Activated CD8-positive, alpha-beta T cell treated with anti-CD3 and anti-CD28 coated beads for 36 hours (primary cell): ENCODE measurements at places on chromosomes 6 and 20. TPM values are rescaled to one million over a fixed set of nuclear protein-coding genes. Genes with fewer than 3 reads are reported as not detected.

DNA sequence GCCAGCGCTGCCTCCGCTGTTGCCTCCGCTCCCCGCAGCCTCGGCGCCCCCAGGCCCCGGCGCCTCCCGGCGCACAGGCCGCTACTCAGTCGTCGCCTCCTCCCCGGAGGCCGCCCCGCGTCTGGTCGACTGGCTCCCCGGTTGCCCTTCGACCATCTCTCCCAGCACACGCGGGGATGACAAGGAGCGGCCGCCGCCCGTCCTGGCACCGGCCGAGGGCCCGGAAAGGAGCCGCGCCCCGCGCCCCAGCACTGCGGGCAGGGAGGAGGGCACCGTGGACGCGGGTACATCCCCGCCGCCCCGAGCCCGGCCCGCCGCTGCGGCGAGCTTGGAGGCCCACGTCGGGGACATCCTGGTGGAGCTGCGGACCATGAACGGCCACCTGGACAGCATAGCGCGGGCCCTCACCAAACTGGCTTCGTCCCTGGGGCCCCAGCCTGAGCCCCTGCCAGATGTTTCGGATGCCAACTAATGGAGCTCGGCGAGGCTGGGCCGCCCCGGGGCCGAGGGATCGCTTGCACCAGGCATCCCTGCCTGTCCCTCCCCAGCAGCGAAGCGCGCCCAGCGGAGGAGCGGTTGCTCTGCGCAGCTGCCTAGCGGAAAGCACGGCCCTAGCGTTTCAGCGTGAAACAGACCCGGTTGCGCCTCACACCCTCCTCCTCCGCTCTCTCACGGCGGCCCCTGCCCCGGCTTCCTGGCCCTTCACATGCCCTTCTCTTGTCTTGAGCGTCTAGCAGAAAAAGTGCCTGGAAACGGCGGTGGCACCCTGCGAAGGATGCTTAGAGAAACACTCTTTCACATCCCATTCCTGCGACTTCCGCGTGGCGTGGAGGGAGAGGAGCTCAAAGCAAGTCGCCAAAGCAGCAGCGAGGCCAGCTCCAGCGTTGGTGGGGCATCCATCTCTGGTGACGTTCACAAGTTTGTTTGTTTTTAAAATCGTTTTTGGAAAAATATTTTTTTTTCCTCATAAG, 285.8 kb upstream of the SUPT3H start:
- H3K27me3 ChIP-seq, result peaks cover 16% of the 10 kb centered on the region
- no peak overlapping the region for H3K27ac ChIP-seq
- H3K4me1 ChIP-seq, result peaks cover 26% of the 10 kb centered on the region
- H3K36me3 ChIP-seq, result no peaks in the 10 kb centered on the region

DNA sequence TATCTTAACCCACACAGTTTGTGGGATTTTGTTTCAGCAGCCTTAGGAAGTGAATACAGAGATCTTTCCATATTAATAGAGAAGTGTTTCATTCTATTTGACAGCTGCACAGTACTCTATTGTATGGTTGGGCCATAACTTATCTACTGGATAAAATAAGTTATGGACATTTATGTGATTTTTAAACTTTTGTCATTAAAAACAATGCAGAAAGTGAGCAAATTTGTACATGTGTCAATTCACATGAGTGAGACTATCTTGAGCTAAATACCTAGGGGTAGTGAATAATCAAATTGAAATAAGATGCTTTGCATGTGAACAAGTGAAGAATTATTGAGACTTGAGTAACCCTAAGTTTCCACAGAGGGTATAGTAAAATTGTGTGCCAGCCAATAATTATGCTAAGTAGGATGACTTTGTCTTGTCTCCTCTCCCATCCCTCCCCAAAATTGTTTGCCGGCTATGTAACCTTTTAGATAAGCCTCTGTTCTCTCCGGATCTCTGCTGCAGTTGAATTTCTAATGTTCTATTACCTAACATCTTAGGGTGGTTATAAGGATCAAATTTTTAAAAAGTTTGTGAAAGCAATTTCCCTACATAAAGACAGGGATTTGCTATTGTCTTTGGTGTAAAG, 33.3 kb upstream of the TPBG start:
- H3K36me3 ChIP-seq, result no peaks in the 10 kb centered on the region
- peaks cover 14% of the 10 kb centered on the region for H3K27me3 ChIP-seq
- no peak overlapping the region for H3K4me3 ChIP-seq
- H3K27ac ChIP-seq, result no peak overlapping the region

- no peak overlapping the region for H3K27ac ChIP-seq
- H3K4me1 ChIP-seq, result no peaks in the 10 kb centered on the region
- H3K36me3 ChIP-seq, result no peaks in the 10 kb centered on the region
- no peak for DNase-seq
- no peaks in the 10 kb centered on the region for H3K27me3 ChIP-seq
These were observed 217.6 kb upstream of the SNX9 start for GRCh38 chr6:157605484-157605883.

DNA sequence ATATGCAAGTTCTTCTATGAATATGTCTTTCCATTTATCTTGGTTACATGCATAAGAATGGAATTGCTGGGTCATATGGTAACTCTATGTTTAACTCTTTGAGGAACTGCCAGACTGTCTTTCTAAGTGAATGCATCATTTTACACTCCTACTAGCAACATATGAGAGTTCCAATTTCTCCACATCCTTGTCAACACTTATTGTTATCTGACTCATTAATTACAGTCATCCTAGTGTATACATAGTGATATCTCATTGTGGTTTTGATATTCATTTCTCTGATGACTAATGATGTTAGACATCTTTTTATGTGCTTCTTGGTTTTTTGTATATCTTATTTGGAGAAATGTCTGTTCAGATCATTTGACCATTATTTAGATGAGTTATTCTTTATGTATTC, 96.7 kb upstream of the LAMP5 start:
- H3K36me3 ChIP-seq, result no peaks in the 10 kb centered on the region
- H3K27ac ChIP-seq, result no peak overlapping the region
- H3K4me3 ChIP-seq, result no peak overlapping the region
- H3K4me1 ChIP-seq, result no peaks in the 10 kb centered on the region
- no peaks in the 10 kb centered on the region for H3K27me3 ChIP-seq
- no peak for DNase-seq

- H3K4me3 ChIP-seq, result no peak overlapping the region
- H3K4me1 ChIP-seq, result no peaks in the 10 kb centered on the region
- H3K27ac ChIP-seq, result no peak overlapping the region
These were observed 3.3 kb downstream of the C20orf202 start for GRCh38 chr20:1206366-1207148.

GRCh38 chr6:14000901-14001300, 76.1 kb downstream of the RNF182 start:
- peaks cover 13% of the 10 kb centered on the region for H3K27me3 ChIP-seq
- DNase-seq, result no peak
- H3K4me3 ChIP-seq, result no peak overlapping the region

DNA sequence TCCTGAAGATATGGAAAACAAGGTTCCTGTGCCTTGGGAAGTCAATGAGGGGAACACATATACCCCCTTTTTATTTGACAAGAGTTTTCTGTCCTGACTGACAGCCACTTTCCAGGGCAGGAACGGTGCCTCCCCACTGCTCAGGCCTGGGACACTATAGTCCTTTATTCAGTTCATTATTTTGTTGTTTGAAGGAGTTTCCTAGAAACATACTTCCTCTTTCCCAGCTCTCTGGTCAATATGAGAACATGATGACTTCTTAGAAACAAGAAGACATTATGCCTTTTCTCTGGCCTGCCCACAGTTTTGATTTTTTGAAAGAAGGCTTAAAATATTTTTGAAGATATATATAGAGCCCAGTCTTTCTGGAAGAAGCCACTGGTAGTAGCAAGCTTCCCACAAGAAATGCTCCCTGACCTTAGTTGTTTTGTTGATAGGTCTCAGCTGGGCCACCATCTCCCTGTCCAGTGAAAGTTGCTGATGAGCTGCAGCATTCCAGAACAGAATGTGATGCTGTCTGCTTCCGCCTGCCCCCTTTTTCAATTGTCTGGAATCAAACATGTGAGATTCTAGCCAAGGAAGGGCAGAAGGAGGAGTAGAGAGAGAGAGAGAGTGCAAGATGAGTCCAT, 350.0 kb upstream of the PRND start:
- H3K4me1 ChIP-seq, result peaks cover 56% of the 10 kb centered on the region
- peaks cover 3% of the 10 kb centered on the region for H3K27me3 ChIP-seq
- no peaks in the 10 kb centered on the region for H3K36me3 ChIP-seq
- H3K27ac ChIP-seq, result peak overlapping the region; percentile 13
- no peak overlapping the region for H3K4me3 ChIP-seq

- H3K27me3 ChIP-seq, result peaks cover 5% of the 10 kb centered on the region
- no peaks in the 10 kb centered on the region for H3K4me1 ChIP-seq
- no peak for DNase-seq
- no peak overlapping the region for H3K4me3 ChIP-seq
These were observed 81.4 kb downstream of the LAMA2 start for GRCh38 chr6:128964233-128964755.

DNA sequence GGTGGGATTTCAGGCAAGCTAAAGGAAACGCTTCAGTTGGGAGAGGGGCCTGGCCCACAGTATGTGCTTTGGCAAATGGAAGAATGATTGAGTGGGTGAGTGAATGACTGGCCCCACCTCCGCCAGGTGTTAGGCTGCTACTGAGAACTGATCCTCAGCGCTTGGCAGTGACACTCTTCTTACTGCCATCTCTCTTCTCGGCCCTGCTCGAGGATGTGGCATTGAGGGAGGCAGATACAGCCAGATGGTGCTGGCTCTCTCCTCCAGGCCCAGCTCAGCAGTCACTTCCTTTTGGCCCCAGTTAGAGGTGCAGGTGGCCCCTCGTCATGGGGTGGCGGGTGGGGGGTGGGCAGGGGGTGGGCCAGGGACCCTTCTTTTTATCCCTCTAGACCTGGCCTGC, 38.9 kb upstream of the KCNK5 start:
- H3K36me3 ChIP-seq, result no peaks in the 10 kb centered on the region
- H3K27me3 ChIP-seq, result no peaks in the 10 kb centered on the region
- no peak for DNase-seq
- H3K4me1 ChIP-seq, result peaks cover 12% of the 10 kb centered on the region

DNA sequence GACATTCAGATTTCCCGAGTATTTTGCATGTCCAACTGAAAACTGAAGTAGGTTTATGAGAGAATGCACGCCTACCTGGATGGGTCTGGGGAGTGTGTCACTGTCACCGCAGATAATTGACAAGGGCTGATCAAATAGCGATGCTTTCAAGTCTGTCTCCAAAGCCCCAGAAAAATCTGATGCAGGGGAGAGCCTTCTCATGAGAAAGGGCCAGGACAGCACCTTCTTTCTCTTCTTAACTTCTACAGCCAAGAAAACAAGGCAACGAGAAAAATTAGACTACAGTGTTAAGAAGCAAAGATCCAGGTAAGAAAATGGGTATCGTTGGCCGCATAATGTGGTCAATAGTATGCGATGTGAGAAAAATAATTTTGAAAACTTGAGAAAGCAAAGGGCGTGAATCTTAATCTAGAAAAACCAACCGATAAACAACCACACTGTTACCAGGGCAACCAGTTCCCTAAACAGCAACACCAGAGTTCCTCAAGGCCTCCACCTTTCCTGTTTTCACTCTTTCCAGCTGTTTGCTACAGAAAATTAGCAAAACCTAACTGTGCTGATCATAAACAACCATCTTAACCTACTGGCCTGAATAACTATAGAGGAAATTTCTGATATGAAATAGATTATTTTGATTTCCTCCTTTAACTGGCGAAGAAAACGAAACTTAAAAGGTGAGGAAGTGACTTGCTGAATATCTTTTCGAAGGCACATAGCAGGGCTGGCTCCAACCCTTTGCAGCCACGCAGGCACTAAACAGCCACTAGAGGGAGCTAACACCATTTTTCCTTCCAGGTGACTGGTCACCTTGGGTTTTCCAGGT, 2.6 kb downstream of the TAGAP start:
- H3K27me3 ChIP-seq, result no peaks in the 10 kb centered on the region
- peaks cover 77% of the 10 kb centered on the region for H3K36me3 ChIP-seq
- H3K4me1 ChIP-seq, result peaks cover 53% of the 10 kb centered on the region

GRCh38 chr6:147642458-147642857, 134.0 kb downstream of the SAMD5 start:
- H3K4me1 ChIP-seq, result no peaks in the 10 kb centered on the region
- no peak overlapping the region for H3K27ac ChIP-seq
- DNase-seq, result no peak
- H3K4me3 ChIP-seq, result no peak overlapping the region

DNA sequence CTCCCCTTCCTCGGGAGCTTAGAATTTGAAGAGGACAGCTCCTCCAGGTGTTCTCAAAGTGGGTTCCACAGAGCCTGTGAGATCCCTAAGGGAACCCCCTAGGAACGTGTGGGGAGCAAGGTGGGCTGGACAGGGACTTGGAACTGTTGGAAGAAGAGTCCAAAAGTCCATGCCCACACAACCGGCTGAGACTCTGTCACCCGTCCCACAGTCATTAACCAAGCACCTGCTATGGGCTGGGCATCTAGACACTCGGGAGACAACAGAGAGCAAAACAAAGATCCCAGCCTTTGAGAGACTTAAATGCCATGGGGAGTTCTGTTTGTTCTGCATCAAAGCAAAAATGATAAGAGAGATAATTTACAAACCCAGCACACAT, 51.9 kb upstream of the SAYSD1 start:
- no peaks in the 10 kb centered on the region for H3K36me3 ChIP-seq
- DNase-seq, result no peak
- H3K27me3 ChIP-seq, result no peaks in the 10 kb centered on the region
- no peak overlapping the region for H3K27ac ChIP-seq
- no peak overlapping the region for H3K4me3 ChIP-seq
- peaks cover 8% of the 10 kb centered on the region for H3K4me1 ChIP-seq

DNA sequence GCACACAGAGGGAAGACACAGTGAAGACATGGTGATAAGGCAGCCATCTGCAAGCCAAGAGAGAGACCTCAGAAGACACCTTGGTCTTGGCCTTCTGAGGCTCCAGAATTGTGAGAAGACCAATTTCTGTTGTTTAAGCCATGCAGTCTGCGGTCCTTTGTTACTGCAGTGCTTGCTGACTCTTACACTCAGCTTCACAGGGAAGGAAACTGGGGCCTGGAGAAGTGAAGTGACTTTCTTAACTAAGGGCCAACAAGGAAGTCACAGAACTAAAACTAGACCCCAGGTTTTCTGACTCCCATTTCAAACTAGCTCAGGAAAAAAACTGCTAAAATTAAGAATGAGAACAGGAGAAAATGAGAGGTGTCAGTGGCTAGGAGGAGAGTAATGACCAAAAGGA, 74.3 kb downstream of the TNFRSF21 start:
- no peak for DNase-seq
- no peak overlapping the region for H3K4me3 ChIP-seq
- H3K27ac ChIP-seq, result no peak overlapping the region
- H3K4me1 ChIP-seq, result no peaks in the 10 kb centered on the region

DNA sequence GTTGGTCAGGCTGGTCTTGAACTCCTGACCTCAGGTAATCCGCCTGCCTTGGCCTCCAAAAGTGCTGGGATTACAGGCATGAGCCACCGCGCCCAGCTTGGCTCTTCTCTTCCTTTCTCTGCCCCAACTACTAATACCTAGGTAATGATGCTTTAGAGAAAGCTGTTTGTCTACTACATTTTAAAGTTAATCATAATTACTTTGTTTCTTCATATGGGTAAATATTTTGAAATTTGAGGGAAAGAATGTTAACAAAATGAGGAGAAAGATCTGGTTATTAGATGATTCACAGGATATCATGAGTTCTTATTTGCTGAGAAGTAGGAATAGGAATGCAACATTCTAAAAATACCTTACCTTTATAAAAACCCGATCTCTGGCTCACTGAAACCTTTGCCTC, 18.4 kb upstream of the PTPRK start:
- no peak for DNase-seq
- peaks cover 12% of the 10 kb centered on the region for H3K27me3 ChIP-seq
- no peaks in the 10 kb centered on the region for H3K36me3 ChIP-seq
- H3K27ac ChIP-seq, result no peak overlapping the region
- H3K4me1 ChIP-seq, result no peaks in the 10 kb centered on the region

The CDSN gene
- not detected for total RNA-seq

The ZMYND8 gene
- 33.4 TPM for total RNA-seq

The TRIM40 gene
- total RNA-seq, result not detected

The USP49 gene
- 5.9 TPM for total RNA-seq

The MUCL3 gene
- not detected for total RNA-seq

The SIRPD gene
- not detected for total RNA-seq

The B3GALT4 gene
- 3.6 TPM for total RNA-seq

The GABRR1 gene
- total RNA-seq, result not detected
